GM06990 (cell line): ENCODE measurements at places on chromosomes 5 and 9.

DNA sequence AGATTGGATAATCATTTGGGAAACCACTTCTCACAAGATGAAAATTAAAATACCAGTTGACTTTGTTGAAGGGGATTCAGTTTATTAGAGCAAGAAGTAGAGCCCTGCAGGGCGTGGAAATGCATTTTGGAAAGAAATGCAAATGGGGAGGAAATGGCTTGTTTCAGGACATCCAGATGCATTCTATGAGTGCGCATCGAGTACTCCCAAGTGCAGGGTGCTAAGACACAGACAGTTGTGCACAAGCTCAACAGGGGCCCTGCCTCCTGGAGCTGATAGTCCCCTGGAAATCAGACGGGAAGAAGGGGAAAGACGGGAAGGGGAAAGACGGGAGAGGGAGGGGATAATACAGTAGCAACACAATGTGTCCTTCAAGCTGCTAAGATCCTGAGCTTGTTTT lies 64.0 kb downstream of the NSUN2 start:
- no peak for DNase-seq

DNA sequence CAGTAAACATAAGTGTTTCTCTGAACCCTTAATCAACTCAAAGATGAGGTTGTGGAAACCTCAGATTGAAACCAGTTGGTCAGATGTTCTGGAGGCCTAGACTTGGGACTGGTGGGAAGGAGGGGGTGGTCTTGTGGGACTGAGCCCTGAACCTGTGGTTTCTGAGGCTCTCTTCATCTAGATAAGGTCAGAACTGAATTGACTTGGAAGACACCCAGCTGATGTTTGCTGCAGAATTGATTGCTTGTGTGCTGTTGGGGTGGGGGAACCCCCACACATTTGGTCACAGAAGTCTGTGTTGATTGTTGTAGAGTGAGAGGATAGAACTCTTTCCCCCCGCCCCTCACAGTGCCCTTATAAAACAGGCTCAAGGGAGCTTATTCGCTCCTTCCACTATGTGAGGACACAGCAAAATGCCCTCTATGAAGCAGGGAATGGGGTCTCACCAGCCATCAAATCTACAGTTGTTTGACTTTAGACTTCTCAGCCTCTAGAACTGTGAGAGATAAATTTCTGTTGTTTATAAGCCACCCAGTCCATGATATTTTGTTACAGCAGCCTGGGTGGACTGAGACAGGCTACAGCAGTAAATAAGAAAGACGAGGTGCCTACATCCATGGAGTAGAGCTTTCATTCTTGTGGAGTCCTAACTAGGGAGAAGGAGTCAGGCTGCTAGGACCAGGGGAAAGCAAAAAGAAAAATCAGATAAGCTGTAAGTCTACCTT lies 25.7 kb upstream of the UGCG start:
- DNase-seq = no peak

- no peak for DNase-seq
Observed at GRCh38 chr5:59446356-59446755, 447.2 kb downstream of the PDE4D start.

DNA sequence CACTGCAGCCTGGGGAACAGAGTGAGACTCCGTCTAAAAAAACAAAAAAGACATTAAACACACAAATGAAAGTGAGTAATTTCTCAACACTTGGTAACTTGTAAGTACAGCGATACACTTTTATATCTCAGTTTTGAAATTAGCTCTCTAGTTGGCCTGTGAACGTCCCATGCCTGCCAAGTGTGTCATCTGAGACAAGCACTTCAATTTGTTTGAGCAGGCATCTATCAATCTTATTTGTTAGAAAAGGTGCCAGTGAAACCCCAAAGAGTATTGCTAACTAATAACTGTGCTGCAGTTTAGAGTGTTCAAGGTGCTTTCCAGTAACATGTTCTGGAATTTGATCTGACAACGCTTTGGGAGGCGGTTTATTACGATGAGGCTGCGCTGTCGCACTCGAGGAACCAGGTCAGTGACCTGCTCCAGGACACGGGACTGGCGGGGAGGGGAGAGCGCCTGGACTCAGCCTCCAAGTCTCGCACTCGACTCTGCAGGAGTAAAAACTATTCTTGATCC lies 1.1 kb upstream of the SPIN1 start:
- peak; percentile 22 for DNase-seq

- DNase-seq = no peak
Observed at GRCh38 chr5:68494771-68495170, 279.2 kb downstream of the PIK3R1 start.

DNA sequence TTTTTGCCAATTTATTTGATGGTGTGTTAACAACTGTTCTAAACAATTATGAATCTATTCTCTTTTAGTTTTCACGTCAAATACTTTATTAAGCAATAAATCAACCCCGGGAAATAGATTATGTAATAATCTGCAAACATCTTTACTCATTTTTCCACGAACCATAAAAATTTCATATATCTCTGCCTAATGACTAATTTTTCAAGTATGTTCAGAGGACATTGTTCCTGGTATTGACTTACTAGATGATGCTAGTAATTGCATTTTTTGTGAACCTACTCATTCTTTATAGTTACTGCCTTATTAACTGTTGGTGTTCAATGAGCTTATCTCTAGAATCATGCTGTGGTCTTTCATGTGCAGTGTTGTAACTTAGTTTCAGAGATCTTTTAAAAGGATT lies 41.0 kb upstream of the FBN2 start:
- DNase-seq = no peak

- DNase-seq = no peak
Observed at GRCh38 chr9:134318481-134318891, 7.8 kb upstream of the RXRA start.

DNA sequence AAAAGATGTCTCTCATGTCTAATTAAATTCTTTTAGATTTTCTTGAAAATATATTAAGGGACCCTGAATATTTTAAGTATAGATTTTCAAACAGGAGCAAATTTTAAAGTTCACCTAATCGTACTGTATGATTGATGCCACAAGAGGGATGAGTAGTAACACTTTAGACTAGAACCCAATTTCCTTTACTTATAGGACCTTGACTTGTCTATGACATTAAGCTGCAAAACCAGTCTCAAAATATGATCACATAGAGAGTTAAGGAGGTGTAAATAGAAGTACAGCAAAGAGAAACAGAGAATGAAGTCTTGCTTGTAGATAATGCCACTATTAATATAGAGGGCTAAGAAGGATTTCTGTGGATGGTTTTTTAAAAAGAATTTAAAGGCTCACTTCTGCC lies 312.9 kb upstream of the PRR16 start:
- DNase-seq = no peak

- no peak for DNase-seq
Observed at GRCh38 chr5:132744659-132745058, 2.6 kb upstream of the CCNI2 start.

DNA sequence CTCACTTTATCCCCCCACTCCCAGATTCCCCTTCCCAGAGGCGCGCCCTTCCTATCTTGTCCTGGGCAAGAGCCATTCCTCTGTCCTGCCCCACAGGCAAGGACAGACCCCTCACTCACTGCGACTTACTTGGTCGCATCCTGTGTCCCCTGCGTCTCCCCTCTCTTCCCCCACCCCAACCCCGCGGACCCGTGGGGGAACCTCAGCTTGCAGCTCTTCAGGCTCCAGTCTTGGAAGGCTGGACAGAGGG lies 542 bp downstream of the GGTA1 start:
- DNase-seq = peak; percentile 16

DNA sequence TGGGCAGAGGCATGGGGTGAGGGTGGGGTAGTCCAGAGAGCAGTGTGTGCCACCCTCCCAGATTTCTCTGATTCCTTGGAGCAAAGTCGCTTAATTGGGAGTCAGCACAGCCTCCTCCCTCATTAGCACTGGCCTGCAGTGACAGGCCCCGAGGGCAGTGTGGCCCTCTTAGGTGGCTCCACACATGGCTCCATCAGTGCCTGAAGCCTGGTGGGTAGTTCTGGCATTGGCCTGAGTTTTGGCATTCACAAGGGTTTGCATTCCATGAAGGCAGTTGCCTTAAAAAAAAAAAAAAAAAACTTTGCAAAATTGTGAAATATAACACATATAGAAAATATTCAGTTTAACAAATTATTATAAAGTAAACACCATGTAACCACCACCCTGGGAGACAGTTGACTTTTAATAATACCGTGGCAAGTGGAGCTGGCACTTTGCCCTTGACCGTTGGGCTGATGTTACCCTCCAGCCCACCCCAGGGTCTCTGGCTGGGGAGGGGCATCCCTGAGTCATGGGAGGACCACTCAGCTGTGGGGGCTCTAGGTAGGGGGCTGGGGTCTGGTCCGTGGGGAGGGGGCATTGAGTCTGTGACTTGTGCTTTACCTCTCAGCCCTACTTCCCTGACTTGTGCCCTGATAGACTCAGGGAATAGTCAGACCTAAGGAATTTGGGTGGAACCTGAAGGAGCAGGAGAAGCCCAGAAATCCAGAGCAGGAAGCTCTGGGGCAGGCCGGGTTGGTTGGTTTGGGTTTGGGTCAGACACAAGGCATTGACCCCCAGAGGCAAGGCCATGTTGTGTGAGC lies 51.3 kb upstream of the PITX1 start:
- DNase-seq = no peak

GRCh38 chr5:95029569-95030366 lies 255.1 kb downstream of the MCTP1 start:
- no peak for DNase-seq

- no peak for DNase-seq
Observed at GRCh38 chr5:94545870-94546625, 72.4 kb downstream of the KIAA0825 start.

- DNase-seq = no peak
Observed at GRCh38 chr9:102499468-102499867, 495.7 kb upstream of the CYLC2 start.

- peak; percentile 85 for DNase-seq
Observed at GRCh38 chr5:136080483-136081216, 51.9 kb downstream of the TGFBI start.

- DNase-seq = peak; percentile 49
Observed at GRCh38 chr9:111076519-111076918, 38.2 kb upstream of the LPAR1 start.

DNA sequence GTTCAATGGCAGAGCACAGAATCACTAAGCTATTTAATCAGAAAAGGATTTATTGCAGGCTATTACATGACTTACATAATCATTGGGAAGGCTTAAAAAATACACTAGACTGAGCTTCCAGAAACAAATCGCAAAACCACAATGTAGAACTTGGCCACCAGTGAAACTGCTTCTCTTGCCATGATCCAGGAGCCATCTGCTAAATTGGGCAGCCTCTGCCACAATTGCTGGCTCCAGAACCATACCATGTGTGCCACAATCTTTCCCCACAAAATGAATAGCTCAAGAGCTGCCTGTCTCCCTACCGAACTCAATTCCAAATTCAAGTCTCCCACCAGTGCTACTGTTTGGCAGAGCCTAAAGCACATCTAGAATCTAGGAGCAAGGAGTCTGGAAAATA lies 9.8 kb upstream of the ERAP1 start:
- DNase-seq = no peak

DNA sequence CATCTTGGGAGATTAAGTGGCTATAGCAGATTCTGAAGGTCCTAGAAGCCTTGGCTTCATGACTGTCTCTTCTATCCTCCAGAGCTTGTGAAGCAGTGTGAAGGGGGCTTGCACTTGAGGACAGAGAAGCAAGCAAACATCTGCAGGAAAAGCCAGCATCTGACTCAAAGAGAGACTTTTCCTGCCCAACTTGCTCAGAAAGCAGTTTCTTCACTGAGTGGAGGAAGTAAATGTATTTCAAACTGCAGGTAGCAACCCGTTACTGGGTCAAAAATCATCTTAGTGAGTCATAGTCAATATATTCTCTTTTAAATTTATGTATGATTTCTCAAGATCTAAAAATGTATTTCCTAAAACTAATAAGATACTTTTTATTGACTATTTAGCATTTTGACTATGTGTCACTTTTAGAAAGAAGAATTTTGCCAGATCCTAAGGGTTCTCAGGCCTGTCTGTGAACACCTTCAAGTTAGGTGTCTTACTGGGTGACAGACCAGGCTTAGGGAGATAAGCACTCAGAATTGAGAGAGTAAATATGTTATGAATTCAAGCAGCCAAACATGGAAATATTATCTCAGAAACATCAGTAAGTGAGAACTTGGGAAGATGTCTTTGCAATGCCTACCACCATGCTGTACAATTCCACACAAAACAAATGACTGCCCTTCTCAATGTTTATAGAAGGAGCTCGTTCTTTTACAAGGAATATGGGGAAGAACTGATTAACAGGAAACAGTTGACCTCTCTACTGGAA lies 72.6 kb upstream of the DMAC1 start:
- DNase-seq = no peak

DNA sequence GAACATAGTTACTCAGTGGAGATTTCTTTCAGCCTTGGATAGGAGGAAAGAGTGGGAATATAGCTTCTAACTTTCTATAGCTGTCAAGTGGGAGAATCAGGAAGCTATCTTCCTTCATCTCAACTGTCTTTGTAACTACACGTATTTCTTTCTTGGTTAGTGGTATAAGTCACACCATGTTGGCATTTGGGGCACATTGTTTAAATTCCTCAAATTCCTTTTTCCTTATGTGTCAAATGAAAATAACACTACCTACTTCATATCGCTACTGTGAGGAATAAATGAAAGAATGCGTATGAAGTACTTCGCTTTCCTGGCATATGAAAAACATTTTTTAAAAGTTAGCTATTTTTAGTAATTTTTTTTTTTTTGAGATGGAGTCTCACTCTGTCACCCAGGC lies 1082.5 kb upstream of the WWC1 start:
- no peak for DNase-seq

DNA sequence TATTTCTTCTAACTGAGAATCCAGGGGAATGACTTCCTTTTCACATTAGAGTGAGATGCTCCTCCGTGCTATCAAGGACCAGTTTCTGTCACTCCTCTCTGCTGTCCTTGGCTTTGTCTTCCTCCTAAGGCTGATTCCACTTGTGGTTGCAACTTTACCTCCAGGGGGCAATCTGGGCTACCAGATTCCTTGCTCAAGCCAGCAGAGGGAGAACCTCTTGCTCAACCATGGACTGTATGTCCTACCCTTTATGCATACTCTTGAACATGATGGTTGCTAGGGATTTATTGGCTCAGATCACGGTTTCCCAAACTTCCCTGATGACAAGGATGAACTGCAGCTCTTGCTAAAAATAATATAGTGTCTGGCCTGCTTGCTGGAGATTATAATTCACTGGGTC lies 24.0 kb downstream of the NNT start:
- DNase-seq = no peak

DNA sequence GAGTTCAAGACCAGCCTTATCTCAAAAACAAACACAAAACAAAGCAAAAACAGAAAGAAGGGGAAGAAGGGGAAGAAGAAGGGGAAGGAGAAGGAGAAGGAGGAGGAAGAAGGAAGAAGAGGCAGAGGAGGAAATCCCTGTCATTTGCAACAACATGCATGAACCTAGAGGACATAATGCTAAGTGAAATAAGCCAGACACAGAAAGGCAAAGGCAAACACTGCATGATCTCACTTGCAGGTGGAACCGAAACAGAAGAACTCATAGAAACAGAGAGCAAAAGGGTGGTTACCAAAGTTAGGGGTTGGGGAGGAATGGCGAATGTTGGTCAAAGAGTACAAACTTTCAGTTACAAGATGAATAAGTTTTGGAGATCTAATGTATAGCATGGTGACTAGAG lies 135.4 kb downstream of the UGCG start:
- no peak for DNase-seq
